ENCODE measurements at places on chromosomes 2 and 18. TPM values are rescaled to one million over a fixed set of nuclear protein-coding genes. Genes with fewer than 3 reads are reported as not detected.

GRCh38 chr18:29188760-29189159 is 1011.8 kb upstream of the CDH2 start:
- H3K4me3 ChIP-seq = no peak overlapping the region
- no peak for DNase-seq
- H3K4me1 ChIP-seq = peaks cover 14% of the 10 kb centered on the region
- no peak overlapping the region for H3K27ac ChIP-seq

- no peaks in the 10 kb centered on the region for H3K27me3 ChIP-seq
- no peaks in the 10 kb centered on the region for H3K4me1 ChIP-seq
- no peak overlapping the region for H3K4me3 ChIP-seq
- DNase-seq = no peak
- no peak overlapping the region for H3K27ac ChIP-seq
- H3K36me3 ChIP-seq = no peaks in the 10 kb centered on the region
Observed at GRCh38 chr18:33751613-33752221, 173.7 kb downstream of the ASXL3 start.

DNA sequence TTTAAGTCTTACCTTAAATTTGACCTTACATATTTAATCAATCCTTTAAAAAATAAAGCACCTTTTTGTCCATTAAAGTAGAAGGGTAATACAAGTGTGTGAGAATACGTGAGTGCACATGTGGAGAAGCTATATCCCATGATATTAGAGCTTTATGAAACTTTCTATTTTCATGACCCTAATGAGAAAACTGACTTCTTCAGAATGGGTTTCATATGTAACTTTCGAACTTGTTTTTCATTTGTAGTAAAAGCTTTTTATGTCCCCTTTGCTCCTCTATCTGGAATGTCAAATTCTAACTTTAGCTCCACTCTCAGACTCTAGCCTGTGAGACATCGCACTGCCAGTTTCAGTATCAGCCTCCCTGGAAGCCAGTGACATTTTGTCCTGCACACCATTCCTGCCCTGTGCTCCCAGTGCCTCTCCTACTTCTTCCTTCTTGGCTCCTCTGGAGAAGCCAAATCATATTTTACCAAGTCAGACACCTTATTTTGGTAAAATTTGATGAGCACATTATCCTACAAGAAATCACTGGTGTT is 42.0 kb downstream of the MAPRE2 start:
- H3K4me1 ChIP-seq = peaks cover 44% of the 10 kb centered on the region
- no peaks in the 10 kb centered on the region for H3K27me3 ChIP-seq
- H3K4me3 ChIP-seq = no peak overlapping the region

Gene RAB6C
- total RNA-seq = not detected

Gene POTEE
- 1.6 TPM for total RNA-seq
